CD4-positive, alpha-beta T cell (primary cell): ENCODE measurements at places on chromosomes 1 and 21.

DNA sequence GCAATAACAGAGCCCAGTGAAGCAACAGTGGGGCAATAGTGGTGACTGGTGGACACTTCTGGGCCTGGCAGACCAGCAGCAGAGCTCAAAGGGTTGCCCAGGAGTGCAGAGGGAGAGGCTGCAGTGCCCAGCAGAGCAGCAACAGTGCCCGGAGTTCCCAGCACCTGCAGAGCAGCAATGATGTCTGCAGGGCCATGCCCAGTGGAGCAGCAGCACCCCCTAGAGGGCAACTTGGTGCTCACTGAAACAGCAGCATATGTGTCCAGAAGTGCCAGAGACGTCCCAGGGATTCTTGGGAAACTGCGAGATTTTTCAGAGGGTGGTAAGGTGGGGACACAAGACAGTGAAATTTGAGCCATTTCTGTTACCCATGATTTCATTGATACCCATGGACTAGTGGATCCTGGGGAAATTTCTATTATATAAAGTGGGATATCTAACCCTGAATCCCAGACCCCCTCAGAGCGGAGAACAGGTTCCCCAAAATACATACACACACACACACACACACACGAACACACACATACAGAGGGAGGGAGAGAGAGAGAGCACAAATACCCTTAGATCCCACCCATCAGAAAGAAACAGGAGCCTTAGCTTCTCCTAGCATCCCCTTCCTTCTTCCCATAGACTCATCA is 156.9 kb upstream of the GJB5 start:
- peak; percentile 19 for DNase-seq

GRCh38 chr1:30880678-30881318 is 27.8 kb downstream of the SDC3 start:
- DNase-seq: no peak

GRCh38 chr1:228168563-228169270 is 3.1 kb downstream of the IBA57 start:
- no peak for DNase-seq

GRCh38 chr1:151371370-151372057 is 991 bp downstream of the SELENBP1 start:
- DNase-seq: no peak

GRCh38 chr1:2840036-2840809 is 38.7 kb upstream of the TTC34 start:
- DNase-seq: peak; percentile 55

DNA sequence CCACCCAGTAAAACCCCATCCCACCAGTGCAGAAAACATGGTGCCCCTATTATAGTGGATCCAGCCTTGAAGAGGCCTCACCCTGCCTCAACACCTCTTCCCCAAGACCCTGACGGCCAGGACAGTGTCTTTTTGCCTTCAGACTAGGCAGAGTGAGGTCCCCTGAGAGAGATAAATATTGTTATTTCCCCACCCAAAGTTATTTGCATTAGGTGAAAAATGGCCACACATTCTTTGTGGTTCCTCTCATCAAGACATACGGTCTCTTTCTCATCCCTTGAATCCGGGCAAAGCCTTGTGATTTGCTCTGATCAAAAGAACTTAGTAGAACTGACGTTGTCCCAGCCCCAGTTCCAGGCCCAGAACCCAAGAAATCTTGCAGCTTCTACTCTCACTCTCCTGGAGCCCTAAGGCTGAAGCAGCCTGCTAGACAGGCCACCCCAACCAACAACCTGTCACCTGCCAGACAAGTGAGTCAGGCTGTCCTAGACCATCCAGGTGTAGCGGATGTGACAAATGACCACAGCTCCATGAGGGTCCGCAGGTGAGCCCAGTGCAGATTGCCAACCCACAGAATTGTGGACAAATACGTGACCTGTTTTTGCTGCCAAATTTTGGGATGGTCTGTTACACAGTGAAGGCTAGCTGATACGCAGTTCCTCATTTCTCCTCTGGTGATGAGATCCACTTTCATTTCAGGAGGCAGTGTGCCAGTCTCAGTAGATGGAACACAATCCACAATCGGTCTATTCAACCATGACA is 8.1 kb upstream of the SSU72 start:
- no peak for DNase-seq
